ENCODE measurements at places on chromosomes 7 and 10.
A peak's percentile ranks its signal among the peaks of the same experiment; 100 is the strongest.

GRCh38 chr7:88276605-88277153, 30.0 kb downstream of the STEAP4 start:
- no peak for DNase-seq

DNA sequence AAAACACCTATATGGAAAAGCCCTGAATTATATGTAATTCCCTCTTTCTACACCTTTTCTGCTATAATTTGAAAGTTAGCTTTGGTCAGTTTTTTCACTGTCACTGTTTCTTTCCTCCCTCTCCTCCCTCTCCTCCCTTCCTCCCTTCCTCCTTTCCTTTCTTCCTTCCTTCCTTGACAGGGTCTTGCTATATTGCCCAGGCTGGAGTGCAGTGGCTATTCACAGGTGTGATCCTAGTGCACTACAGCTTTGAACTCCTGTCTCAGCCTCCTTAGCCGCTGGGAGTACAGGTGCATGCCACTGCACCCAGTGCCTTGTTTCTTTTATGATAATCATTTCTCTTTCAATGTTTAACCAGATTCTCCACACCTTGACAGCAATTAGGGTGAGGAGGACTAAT, 22.1 kb upstream of the UMAD1 start:
- DNase-seq, result no peak

DNA sequence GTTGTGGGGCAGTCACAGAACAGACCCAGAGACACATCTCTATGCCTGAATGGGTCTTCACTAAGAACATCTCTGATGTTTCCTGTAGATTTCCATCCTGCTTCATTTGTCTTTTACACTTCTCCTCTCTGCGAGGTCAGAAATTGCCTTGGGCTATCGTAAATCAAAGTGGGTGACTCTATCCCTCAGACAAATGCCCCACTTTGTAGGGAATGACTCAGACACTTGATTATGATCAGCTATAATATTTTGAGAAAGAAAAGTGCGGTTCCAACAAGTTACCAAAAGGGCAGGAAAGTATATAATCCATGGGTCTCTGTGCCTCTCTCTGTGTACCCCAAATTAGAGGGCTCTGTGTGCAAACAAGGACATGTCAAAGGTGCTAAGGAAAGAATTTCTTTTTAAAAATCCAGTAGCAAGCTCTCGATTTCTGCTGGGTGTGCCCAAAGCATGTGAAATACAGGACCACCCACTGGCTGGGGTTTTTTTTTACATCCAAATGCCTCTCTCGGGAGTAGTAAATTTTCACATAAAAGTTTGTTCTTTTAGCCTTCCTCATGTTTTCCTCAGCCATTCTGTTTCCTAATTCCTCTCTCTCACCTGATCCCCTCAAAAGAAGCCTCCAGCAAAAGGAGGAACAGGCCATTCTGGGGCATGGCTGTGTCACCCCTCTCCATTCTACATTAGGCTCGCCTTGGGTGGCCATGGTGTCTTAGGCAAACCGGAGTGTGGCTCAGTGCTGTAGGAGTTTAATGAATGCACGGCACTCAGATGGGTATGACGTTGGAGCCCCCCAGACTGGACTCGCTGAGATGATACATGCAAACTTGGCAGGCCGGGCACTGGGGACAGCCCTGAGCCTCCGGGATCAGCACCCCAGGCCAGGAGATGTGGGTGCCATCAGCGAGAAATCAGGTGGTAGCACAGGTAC, 6.3 kb upstream of the OPN4 start:
- DNase-seq, result peak; percentile 91

GRCh38 chr7:44140341-44140740, 791 bp downstream of the MYL7 start:
- no peak for DNase-seq

DNA sequence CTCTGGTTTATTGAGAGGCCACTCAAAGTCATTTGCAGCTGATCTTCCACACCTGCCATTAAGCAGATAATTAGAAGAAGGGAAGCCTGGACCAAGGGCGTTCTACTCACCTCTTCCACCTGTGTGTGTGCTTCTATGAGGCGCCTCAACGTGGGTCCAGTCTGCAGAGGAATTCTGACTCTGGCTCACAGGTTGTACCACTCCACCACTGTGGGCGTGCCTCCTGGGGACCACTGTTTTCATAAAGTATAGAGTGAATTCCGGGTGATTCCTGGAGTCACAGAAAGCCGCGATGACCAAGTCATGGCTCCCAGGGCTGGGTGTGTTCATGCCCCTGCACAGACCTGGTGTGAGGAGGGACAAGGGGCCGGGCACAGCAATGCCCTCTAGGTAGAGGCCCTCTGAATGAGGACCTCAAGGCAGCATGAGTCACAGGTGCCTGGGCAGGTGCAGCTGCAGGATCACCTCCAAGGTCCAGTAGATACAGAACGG, 408.3 kb upstream of the MGMT start:
- no peak for DNase-seq

GRCh38 chr7:28956608-28957063, 1.5 kb downstream of the TRIL start:
- DNase-seq, result peak; percentile 29

GRCh38 chr10:125991392-125991791, 95.0 kb downstream of the FANK1 start:
- DNase-seq, result no peak
